MG63 (cell line): ENCODE measurements at places on chromosomes 6 and 20.

DNA sequence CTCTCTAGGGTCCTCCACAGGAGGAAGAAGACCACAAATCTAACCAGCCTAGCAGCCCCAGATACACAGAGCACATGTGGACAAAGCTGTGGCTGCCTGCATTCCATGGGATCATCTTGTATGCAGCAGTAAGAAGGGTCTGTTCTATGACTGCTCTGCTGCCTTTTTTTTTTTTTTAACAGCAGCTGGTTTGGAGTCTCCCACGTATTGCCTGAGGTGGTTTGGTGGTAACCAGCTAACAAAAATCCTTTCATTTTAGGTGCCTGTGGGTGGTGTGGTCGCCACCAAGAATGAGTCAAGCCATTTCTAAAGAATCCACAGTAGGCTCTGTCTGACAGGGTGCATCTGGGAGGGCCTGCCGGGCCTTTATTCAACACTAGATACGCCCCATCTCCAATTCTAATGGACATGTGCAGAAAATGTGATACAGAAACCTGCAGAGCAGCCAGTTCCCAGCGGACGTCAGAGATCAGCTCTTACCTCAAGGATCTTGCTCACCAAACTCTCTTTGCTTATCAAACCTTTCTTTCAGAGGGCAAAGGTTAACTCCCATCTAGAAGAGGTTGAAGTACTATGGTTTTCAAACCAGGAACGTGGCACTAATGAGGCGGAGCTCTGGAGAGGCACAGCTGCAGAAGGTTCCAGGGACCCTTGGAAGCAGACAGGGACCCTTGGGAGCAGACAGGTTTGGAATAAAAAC, 32.0 kb downstream of the GNAS-AS1 start:
- DNase-seq, result peak; percentile 47

DNA sequence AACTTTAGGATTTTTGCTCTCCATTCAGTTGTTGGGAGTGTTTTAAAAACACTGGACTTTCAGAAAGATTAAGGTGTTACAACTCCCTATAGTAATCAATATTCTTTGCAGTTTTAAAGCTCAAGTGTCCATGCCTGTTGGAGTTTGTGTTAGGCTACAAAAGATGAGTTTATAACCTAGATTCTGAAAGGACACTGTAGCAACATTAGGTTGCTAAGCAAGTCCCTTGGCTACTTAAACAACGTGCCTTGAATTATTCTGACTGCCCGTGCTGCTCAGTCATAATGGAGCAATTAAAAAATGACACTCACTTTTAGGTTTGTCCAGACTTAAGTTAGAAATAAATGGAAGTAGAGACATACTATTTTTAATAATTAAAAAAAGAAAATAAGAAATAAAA, 41.0 kb downstream of the KLHL32 start:
- no peak for DNase-seq

DNA sequence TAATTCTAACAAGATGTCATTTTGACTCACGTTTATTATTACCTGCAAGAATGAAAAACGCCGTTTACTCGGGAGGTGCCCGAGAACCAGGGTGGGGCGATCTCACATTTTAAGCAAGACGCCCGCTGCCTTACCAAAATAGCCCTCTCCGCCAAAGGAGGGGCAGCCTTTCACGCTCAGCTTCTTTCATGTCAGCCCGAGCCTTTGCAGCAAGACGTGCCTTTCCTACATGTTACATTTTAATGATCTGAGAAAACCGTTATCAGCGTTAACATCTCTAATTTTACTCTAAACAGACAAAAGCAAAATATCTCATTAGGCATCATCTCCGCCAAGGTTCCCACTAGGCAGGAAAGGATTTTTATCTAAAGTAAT, 2.0 kb downstream of the BACH2 start:
- no peak for DNase-seq

DNA sequence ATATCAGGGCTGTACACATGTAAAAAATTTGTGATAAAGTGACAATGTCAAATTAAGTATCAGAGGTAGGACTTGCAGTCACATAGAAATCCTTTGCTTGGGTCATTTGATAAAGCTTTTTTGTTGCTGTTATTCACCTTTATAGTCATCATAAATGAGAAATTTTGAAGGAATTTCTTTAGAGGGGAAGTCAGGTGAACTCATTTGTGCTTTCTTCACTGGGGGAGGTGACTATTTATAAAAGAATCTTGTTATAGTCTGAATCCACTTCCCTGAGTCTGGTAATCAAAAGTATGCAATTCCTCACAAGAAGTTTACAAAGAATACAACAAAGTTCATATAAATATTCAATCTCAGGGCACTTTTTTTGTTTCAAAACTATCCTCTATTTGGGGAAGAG, 47.7 kb downstream of the FRK start:
- no peak for DNase-seq

GRCh38 chr20:43786885-43787284, 60.1 kb upstream of the GTSF1L start:
- no peak for DNase-seq

DNA sequence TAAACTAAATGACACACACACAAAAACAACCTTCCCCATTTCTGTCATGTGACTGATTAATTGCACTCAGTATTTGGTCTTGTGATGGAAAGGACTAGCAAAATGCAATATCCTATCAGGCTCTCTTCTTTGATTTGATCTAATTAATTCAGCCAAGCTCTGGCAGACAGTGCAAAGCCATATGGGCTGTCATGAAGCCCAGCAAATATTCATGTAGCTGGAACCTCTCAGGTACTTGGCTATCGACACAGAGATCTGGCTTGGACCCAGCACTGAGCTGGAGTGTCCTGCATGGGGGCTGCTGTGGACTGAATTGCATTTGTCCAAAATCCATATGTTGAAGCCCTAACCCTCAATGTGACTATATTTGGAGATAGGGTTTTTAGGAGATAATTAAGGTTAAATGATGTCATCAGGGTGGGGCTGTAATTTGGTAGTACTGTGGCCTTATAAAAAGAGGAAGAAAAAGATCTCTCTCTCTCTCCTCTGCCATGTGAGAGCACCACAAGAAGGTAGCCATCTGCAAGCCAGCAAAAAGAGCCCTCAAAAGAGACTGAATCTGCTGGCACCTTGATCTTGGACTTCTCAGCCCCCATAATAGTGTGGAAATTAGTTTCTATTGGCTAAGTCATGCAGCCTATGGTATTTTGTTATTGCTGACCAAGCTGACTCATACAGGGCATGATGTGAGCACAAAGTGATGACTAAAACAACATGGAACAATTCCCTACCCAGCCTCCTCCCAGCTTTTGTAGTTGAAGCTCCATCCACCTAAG, 77.1 kb downstream of the STMND1 start:
- DNase-seq, result peak; percentile 8

GRCh38 chr6:18070486-18070885, 52.0 kb downstream of the NHLRC1 start:
- DNase-seq, result no peak

GRCh38 chr20:22346716-22347115, 237.7 kb downstream of the FOXA2 start:
- no peak for DNase-seq

GRCh38 chr6:89198235-89198634, 18.9 kb downstream of the GABRR1 start:
- no peak for DNase-seq

DNA sequence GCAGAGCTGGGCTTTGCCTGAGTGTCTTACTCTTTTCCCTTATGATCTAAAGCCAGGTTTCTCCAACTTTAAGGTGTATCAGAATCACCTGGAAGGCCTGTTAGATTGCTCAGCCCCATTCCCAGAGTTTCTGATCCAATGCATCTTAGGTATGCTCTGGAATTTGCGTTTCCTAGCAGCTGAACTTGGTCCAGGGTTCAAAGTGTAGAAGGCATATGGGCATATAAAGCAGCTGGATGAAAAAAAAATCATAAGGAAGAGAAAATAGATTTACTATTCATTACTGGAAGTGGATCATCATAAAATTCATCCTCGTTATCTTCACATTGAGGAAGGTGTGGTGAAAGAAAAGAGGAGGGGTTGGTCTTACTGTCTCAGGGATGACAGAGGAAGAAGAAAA, 56.8 kb upstream of the CDKAL1 start:
- no peak for DNase-seq

DNA sequence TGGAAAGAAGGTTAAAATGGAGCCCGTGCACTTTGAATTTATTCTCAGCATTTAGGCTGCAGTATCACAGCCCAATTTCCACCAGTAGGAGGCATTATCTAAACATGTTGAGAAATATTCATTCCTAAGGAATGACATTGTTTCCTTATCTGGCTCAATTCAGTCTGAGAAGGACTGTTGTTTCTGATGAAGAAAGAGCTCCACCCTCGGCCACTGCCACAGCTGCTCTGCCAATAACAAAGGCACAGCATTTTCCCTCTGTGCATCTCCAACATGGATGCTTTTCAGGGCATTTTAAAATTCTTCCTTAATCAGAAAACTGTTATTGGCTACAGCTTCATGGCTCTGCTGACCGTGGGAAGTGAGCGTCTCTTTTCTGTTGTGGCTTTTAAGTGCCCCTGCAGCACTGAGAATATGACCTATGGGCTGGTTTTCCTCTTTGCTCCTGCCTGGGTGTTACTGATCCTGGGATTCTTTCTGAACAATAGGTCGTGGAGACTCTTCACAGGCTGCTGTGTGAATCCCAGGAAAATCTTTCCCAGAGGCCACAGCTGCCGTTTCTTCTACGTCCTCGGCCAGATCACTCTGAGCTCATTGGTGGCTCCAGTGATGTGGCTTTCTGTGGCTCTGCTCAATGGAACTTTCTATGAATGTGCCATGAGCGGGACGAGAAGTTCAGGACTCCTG, at the start of gene CALHM5:
Gene CALHM5 (plus strand): TSS at position 216 of the 687 bp plus-strand sequence. CDS start 58 bp downstream, at position 274.
- peak; percentile 50 for DNase-seq

- no peak for DNase-seq
Observed at GRCh38 chr6:29870104-29870503, 42.5 kb downstream of the HLA-G start.

GRCh38 chr6:148195511-148195910, 147.1 kb upstream of the SASH1 start:
- no peak for DNase-seq

DNA sequence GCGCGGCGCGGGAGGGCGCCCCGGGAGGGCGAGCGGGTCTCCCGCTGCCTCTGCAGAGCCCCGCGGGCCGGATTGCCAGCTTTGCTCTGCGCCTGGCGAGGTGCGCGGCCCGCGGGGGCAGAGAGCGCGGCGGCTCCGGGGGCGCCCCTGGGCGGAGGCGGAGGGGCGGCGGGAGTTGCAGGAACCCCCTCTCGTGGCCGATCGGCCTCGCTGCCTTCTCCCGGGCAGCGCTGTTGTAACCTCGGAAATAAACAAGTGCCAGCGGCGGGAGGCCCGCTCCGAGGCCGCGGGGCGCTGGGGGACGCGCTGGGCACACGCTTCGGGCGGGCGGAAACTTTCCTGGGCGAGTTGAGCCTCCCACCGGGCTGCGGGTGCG, 1.2 kb downstream of the CDH4 start:
- DNase-seq, result peak; percentile 34

DNA sequence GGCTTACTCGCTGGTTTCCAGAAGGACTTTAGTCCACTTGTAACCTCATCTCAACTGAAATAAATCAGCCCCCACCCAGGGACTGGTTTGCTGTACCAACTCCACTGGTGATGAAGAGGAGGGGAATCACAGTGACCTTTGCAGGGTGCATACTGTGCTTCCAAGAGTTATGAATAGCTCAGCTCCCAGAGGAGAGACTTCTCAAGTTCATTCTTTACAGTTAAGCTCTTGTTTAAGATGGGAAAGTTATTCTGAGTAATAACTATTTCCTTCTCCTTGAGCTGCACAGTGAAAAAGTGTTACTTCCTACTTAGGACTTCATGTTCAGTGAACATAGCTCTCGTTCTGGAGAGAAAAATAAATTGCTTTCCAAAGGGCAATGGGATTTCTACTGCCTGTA, 166.5 kb upstream of the ECI2 start:
- DNase-seq, result no peak

- no peak for DNase-seq
Observed at GRCh38 chr6:133965817-133966360, 12.9 kb downstream of the TBPL1 start.

- DNase-seq, result no peak
Observed at GRCh38 chr6:155444120-155444917, 11.3 kb downstream of the NOX3 start.

DNA sequence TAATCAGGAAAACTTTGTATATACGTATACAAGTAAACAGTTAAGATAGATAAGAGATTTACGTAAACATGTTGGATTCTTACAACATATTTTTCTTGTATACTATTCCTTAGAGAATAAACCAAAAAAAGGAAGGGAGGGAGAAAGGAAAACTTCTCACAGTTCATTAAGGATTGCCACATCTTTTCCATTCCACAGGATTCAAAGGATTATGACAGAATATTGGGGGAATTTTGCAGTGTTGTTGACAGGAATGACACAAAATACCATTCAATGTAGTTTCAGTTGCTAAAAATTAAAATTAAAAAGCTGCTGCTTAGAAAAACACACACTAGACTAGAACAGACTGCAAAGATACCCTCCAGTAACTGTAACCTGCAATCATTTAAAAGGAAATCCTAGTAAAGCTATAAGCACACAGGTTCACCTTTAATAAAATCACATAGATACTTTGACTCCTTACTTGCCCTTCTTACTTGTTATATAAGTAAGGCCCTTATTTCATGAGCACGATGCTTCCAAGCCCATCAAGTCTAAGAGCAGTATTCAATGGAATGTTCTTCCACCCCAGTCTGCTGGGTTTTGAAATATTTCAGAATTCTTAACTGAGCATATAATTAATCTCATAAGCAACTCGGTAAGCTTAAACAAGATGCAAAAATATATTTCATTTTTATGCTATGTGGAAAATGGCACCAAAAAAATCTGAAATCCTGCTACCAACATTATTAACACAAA, 107.8 kb downstream of the SMLR1 start:
- no peak for DNase-seq

GRCh38 chr6:150016324-150017185, 8.8 kb downstream of the RAET1L start:
- DNase-seq, result peak; percentile 76

GRCh38 chr20:62507323-62507722, 31.5 kb upstream of the GATA5 start:
- no peak for DNase-seq

DNA sequence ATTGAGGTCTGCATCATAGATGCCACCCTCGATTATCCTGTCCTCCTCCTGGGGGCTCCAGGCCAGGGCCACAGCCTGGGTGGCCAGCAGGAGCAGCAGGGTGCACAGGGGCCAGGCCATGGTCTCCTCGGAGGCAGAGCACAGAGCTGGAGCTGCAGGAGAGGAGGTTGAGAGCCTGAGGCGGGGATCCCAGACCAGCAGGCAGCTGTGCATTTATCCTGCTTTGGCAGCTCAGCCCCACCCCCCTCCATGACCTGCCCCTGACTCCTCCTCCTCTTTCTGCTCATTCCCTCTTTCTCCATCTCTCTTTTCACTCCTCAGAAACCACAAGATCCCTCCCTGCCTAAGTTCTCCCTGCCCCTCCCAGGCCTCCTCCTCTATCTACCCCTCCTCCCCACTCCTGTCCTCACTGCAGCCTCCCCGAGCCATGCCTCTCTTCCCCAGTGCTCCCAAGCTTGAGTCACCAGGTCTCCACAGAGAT, at the start of gene CST2:
Gene CST2 (minus strand): TSS at position 189 of the 481 bp plus-strand sequence. CDS start 69 bp downstream, at position 120.
- DNase-seq, result no peak

DNA sequence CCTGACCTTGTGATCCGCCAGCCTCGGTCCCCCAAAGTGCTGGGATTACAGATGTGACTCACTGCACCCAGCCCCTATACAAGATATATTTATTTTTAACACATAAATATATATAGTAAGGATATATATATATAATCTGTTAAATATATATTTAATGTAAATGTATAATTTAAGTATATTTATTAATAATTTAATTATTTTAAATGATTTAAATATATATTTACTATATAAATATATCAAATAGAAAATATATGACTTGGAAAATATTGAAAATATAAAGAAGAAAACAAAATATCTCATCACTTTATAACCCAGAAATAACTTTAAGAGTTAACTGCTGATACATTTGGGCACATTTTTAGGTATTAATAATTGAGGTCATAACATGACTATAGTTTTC, 324.7 kb downstream of the SYNE1 start:
- no peak for DNase-seq
